Activated effector memory CD4-positive, alpha-beta T cell treated with Interleukin-2 at 50 U/mL for 16 hours (primary cell): ENCODE measurements at places on chromosomes 2 and 18.

- no peak for DNase-seq
These were observed 370.9 kb upstream of the ZEB2 start for GRCh38 chr2:144890828-144891227.

GRCh38 chr2:218024871-218025270 lies 22.1 kb upstream of the TNS1 start:
- DNase-seq, result no peak

- DNase-seq, result no peak
These were observed 47.1 kb downstream of the LONRF2 start for GRCh38 chr2:100275200-100275589.

DNA sequence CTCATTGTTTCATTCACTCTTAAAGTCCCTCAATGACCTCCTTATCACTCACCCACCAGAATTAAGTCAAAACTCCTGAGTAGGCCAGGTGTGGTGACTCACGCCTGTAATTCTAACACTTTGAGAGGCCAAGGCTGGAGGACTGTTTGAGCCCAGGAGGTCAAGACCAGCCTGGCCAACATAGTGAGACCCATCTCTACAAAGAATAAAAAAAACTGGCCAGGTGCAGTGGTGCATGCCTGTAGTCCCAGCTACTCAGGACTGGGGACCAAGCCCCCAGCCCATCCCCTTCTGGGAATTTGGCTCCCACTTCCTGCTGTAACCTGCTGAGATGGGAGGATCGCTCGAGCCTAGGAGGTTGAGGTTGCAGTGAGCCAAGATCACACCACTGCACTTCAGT lies 28.9 kb downstream of the TMEM247 start:
- DNase-seq, result no peak

DNA sequence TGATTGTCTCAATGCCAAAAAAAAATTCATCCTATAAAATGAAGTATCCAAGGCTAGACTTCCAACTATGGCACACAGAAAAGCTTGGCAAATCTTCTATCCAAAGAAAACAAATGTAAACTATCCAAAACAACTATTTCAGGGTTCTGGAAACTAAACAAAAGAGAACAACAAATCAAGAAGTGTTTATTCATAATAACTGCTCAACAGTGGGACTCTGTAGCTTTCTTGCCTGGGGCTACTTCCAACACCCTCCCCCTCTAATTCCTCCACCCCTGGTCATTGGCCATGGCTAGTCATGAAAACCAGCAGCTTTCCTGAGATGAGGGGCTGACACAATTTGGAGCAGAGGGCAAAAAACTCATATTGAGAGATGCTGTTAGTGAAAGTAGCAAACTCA lies 107.0 kb downstream of the EXOC6B start:
- DNase-seq, result no peak

DNA sequence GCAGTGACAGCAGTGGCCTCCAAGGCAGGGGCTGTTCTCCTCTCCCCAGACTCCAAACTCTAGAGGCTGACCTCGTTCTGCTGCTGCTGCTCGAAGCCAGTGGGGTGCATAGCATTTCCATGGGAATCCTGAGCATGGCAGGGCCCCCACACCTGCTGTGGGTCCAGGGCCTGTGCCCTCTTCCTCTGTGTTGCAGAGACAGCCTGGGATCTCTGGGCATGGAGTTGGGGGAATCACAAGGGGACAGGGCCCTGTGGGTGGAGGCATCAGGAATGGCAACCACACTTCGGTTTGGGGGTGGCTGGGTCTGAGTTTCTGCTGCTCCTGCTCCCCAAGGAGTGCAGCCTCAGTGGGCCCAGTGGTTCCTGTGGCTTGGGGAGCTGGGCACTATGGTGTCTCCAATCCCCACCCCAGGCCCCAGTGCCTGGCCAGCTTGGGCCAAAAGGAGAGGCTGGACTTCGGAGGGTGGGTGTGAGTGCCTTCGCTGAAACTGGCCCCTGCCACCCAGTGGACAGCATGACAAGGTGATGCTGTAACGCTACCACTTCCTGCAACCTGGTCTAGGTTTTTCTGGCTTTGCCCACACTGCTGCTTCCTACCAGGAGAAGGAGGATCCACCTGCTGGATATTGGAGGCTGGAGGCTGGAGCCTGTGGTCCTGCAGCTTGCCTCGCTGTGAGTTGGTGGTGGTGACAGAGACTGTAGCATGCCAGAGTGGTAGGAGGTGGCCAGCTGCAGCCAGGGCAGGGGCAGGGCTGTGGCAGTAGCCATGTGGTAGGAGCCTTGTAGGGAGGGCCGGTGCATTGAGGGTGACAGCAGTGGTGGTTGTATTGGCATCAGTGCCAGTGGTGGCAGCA lies 56.6 kb downstream of the SOWAHC start:
- no peak for DNase-seq

GRCh38 chr2:177759443-177759842 lies 313.1 kb downstream of the PDE11A start:
- no peak for DNase-seq

- no peak for DNase-seq
These were observed 23.4 kb upstream of the TSPYL6 start for GRCh38 chr2:54279385-54279784.

DNA sequence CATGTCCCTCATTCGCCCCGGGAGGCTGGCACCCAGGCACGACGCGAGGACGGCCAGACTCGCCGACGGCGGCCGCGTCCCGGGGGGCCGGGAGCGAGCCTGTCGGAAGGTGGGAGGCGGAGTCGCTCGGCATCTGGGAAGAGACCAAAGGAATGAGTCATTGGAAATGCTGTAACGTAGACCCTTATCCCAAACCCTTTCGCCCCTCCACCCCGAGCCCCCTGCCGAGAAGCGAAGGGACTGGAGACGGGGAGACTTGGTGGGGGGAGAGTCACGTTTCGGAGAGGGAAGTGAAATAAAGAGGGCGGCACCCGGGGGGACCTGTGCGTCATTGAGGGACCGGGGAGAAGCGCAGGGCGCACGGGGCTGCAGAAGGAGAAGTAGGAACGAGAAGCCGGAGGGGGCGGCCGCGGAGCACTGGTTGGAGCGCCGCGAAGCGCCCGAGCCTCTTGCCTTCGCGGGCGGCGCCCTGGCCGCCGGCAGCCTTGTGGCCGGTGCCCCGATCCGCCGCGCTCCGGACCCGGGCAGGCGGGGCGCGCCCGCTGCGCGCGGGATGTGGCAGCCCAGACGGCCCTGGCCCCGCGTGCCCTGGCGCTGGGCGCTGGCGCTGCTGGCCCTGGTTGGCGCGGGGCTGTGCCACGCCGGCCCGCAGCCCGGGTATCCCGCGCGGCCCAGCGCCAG lies at the start of gene EMILIN2:
EMILIN2 (plus strand) TSS at position 371 of the 681 bp plus-strand sequence; CDS start at position 554, 183 bp downstream.
- peak; percentile 5 for DNase-seq

- no peak for DNase-seq
These were observed 721.2 kb downstream of the GALR1 start for GRCh38 chr18:77970814-77971213.

GRCh38 chr2:230697676-230698075 lies 15.0 kb upstream of the CAB39 start:
- DNase-seq, result no peak

- DNase-seq, result no peak
These were observed 74.5 kb upstream of the NCKAP5 start for GRCh38 chr2:133642791-133643191.

- no peak for DNase-seq
These were observed 5.4 kb downstream of the IL1R1 start for GRCh38 chr2:102147935-102148334.

GRCh38 chr2:103656558-103656957 lies 894.7 kb downstream of the TMEM182 start:
- DNase-seq, result no peak

DNA sequence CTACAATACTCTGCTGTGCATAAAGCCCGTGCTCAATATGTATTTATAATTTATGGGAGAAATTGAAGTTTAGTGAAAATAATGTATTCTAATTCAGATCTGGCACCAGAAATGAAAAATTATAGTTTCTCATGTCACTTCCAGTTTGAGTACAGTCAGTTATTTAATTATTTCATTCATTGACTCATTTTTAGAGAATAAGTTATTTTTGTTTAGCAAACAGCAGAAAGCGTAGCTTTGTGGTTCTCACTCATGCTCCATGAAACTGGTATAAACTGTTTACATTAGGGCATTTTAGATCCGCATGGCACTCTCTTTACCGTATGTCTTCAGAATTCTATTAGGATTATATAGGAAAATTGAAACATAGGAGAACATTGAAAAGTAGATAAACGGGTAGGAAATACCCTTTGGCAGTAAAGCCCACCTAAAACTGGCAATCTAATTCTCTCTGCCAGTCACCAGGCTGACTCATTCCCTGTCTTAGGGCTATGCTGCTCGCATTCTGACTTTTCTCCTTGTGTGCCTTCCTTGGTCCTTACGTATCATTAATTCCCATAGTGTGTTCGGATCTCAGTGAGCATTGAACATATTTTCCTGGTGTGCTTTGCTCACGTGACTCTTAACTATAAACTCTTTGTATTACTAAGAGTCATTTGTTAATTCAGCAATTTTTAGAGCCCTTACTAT lies 106.0 kb downstream of the ZNF236 start:
- DNase-seq, result no peak

DNA sequence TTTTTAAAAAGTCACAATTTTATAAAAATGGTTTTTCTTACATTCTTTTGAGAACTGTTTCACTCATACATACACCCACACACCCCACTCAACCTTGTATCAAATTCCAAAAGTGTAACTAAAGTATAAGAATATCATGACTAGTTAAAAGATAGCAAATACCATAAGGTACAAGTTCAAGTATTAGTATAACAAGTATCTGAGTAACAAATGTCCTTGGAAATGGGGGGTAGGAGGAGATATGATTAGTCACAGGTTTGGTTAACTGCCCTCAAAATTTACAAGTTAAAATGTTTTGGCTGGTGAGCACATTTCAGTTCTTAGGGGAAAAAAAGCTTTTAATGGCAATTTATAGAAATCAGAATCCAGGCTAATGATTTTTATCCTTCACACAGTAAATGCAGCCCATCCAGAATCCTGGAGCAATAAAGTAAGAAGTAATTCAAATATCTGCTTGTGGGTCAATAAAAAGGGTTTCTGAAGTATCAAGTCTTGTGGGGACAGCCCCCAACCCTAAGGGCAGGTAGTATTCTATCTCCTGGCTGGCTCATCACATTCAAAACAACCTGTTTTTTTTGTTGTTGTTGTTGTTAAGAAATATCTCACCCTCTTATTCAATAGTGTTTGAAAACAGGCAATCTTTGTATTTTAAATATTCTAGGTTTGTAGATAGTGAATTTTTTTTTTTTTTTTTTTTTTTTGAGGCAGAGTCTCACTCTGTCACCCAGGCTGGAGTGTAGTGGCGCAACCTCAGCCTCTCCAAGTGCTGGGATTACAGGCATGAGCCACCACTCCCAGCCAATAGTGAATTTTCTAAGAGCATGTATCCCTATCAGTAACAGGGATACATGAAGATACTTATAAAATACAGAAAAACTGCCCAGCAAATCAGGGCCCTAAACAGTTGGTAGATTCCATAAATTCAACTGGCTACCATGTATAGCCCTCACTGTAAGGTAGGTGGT lies 14.5 kb downstream of the IAH1 start:
- no peak for DNase-seq

DNA sequence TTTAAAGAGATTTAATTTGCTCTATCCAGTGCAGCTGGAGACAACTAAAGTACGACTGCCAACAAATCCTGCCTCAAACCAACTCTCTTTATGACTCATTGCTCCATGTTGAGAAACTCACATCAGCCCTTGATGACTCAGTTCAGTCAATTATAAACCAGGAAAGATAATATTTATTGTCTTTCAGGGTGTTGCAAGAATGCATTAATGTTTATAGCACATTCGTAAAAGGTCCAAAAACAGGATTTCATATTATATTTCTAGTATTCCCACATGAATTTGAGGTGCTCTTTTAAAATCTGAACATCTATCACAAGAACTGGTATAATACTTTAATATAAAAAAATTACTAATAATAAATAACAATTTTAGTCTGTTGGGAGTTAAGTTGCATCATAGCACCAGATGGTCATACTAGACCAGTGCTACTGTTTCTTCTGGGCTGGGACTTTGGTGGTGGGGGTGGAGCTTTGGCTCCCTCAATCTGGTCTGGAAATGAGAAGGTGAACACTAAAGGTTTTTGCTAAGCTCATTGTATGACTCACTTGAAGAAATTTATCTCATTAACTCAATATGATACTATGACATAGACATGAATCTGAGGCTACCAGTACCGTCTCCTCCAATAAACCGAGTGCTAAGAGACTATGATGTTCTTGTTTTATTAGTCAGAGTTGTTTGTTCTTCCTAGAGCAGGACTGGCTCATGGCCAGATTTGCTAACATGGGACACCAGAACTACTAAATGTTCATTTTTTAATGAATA lies 26.6 kb upstream of the MAP3K20 start:
- no peak for DNase-seq
